Kidney epithelial cell (primary cell): ENCODE measurements at places on chromosomes 1 and 21.

GRCh38 chr1:100794748-100795645 is 75.5 kb downstream of the VCAM1 start:
- no peak for DNase-seq

DNA sequence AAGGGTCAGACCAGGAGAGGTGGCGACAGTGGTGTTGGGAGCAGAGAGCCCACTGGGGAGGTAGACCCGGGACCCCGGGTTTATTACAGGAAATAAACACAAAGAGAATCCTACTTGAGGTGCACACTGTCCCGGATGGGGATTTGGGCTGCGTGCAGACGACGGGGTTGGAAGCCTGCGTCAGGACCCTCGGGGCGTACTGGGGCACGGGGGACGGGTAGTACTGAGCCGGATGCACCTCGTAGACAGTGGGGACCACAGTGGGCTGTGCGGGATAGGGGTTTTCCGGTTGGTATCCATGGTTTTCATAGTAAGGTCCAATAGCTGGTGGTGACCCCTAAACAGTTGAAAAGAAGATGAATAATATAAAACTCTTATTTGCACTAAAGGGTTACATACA is 13.7 kb downstream of the TMPRSS2 start:
- DNase-seq: no peak

- no peak for DNase-seq
Observed at GRCh38 chr1:167280912-167281311, 60.2 kb downstream of the POU2F1 start.

GRCh38 chr1:240496941-240497340 is 115.0 kb downstream of the GREM2 start:
- no peak for DNase-seq

GRCh38 chr1:43772978-43773377 is 65.6 kb downstream of the ST3GAL3 start:
- DNase-seq: no peak

- no peak for DNase-seq
Observed at GRCh38 chr21:31592963-31593560, 66.4 kb upstream of the SOD1 start.

- DNase-seq: no peak
Observed at GRCh38 chr1:89610457-89611011, 22.4 kb upstream of the LRRC8C start.

- DNase-seq: no peak
Observed at GRCh38 chr1:161843156-161843555, 77.0 kb downstream of the ATF6 start.

GRCh38 chr1:65178235-65178634 is 30.2 kb downstream of the AK4 start:
- DNase-seq: no peak

GRCh38 chr1:59743324-59744091 is 71.2 kb upstream of the HOOK1 start:
- DNase-seq: no peak

DNA sequence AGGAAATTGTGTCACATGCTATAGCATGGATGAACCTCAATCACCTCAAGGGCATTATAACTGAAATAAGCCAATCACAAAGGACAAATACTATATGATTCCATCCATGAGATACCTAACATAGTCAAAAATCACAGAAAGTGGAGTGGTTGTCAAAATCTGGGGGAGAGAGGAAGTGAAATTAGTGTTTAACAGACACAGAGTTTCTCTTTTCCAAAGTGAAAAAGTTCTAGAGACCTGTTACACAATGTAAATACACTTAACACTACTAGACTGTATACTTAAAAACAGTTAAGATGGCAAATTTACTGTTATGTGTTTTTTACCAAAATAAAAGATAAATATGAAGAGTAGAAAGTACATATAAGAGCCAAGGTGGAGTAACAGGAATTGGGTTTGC is 31.8 kb downstream of the ZNF644 start:
- DNase-seq: no peak

- DNase-seq: no peak
Observed at GRCh38 chr1:191671236-191671635, 487.0 kb upstream of the RGS18 start.

DNA sequence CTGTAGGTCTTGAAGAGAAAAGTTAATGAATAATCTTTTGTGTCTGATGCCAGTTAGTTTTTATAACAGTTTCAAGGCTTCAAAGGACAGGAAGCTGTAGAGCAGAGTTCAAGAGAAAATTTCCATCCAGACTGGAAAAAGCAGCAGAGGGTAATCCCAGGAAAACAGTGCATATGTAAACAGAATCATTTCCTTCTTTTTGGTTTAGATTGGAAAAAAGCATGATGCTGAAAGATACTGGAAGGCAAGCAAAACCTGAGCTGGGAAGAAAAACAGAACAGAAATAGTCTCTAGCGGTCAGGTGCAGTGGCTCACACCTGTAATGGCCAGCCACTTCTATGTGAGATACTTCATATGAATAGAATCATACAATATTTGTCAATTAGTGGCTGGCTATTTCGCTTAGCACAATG is 71.9 kb downstream of the ZSWIM5 start:
- DNase-seq: peak; percentile 1

DNA sequence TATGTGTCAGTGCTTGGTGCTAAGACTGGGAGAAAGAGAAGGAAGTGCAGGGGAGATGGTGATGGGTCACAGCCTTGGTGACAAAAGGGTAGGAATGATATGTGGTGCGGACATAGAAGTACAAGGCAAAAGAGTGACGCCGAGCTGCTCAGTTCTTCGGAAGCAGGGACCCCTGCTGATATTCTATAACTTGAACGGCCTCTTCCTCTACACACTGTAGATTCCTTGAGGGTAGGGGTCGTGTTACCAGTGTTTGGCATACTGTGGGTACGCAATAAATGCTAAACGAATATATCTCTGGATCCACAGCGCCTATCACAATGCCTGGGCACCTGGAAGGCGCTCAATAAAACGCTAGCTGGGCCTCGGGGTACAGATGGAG is 488 bp downstream of the DBT start:
- DNase-seq: no peak

DNA sequence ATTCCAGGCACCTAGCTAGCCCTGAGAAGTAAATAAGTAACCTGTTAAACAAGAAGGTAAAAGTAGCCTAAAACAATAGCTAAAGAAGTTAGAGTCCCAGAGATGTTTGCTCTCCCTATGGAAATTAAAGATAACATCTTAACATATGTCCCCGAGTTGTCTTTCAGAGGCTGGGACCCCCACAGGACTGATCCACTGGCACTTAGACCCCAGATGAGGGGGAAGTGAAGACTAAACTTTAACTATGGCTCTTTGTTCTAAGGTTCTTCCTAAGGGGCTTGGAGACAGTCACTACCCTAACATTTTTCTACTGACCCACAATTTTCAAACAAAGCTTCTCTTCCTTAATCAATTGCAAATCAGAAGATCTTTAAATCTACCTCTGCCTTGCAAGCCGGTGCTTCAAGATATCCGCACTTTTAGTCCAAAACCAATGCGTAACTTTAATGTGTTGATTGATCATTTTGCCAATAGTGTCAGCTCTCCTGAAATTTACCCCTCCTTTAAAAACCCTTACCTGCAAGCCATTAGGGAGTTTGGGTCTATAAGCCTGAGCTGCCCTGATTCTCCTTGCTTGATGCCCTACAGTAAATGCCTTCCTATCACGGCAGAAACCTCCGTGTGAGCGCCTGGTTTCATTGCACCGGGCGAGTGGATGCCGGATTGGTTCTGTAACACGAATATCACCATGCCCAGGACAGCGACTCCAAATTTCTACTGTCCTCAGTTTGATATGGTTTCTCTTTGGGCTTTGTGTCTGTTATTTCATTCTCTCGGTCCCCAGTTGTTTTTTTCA is 404.4 kb downstream of the SIPA1L2 start:
- no peak for DNase-seq

DNA sequence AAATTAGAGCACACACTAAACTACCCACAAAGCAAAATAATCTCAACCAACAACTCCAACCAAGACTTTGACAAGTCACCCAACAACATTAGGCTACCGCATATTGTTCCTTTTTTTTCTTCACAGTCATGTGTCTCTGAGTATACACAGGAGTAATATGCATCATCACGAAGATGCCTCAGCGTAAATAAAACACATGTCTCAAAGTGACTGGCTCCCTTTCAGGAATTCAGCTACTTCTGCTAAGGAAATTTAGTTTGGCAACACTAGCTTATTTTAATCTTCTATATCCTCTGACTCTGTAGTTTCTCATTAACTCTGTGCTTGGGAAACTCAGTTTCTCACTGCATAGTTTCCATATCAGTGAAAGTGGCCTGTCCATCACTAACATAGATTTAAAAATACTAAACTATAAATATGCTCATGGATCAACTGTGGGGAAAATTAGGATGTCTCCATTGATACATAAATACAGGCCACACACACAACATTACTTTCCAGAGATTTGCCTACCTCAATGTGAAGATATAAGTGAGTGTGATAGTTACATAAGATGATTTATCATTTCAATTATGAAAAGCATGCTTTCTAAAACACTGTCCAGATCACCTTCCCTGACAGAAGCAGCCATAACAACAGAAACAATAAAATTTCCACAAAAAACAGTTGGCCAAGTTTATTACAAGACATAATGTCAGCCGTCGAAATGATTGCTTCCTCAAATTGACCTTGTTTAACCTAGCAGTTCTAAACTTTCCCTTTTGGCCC is 113.2 kb downstream of the PTGER3 start:
- DNase-seq: no peak

- peak; percentile 67 for DNase-seq
Observed at GRCh38 chr1:62311473-62311943, 7.7 kb downstream of the KANK4 start.

DNA sequence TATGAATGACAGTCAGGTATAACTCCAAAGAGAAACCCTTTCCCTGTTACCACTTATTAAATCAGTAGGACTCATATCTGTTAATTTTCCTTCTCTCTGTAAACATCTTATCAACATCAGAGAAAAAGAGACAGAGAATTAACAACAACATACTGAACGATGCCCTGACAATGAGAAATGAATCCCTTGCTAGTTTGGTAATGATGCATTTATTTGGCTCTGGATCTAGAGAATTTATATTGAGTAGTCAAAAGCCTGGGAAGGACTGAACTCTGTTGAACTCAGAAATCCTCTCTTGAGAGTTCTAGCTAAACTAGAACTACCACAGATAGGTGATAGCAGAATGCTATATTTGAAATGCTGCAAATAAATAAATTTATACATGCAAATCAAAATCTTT is 325.6 kb downstream of the DISC1 start:
- no peak for DNase-seq
